Activated CD8-positive, alpha-beta memory T cell treated with anti-CD3 and anti-CD28 coated beads for 24 hours (primary cell): ENCODE measurements at places on chromosomes 7 and 10.

DNA sequence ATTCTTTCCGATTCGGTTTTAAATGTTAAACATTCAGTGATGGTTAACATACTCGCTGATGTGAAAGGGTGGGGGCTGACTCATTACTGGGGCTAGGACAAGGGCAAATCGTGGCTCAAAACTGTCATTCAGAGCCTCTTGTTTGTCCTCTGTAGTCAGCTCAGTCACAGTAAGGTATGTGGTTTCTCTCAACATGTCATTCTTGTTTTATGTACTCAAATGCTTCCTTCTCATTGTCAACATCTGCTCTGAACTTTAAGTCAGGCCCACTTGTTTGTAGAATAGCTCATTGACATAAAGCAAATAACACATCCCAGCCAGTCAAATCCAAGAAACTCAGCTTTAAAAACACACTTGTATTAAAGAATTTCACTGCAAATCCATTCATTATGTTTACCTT lies 7.3 kb downstream of the SLC16A9 start:
- DNase-seq, result no peak

DNA sequence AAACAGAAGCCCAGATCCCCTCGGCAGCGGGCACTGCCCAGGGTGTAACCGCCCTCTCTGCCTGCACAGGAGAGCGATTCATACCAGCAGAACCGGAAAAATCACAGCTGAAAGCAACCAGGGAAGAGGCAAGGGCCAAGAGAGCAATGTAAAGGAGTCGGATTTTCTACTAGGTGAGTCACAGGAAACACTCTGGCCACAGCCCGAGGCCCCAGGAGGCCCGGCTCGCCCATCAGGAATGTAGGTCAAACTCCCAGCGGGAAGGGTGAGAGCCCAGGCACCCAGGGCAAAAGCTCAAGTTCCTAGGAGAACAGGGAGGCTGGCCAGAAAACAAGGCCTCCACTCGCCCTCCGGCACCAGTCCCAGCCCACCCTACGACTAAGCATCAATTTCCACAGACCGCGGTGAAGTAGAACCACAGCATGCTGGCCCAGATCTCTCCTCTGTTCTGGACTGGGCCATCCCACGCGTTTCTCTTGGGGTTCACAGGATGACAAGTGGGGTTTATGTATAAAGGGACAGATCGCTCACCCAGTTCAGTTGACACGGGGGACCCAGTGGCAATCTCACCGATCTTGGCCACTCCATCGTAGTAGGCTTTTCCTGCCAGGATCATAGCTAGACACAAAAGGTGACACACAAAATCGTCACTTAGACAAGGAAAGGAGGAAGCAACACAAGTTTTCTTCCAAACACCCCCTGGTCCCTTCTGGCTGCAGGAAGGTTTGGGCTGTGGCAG lies 46.2 kb downstream of the BAIAP2L1 start:
- no peak for DNase-seq

DNA sequence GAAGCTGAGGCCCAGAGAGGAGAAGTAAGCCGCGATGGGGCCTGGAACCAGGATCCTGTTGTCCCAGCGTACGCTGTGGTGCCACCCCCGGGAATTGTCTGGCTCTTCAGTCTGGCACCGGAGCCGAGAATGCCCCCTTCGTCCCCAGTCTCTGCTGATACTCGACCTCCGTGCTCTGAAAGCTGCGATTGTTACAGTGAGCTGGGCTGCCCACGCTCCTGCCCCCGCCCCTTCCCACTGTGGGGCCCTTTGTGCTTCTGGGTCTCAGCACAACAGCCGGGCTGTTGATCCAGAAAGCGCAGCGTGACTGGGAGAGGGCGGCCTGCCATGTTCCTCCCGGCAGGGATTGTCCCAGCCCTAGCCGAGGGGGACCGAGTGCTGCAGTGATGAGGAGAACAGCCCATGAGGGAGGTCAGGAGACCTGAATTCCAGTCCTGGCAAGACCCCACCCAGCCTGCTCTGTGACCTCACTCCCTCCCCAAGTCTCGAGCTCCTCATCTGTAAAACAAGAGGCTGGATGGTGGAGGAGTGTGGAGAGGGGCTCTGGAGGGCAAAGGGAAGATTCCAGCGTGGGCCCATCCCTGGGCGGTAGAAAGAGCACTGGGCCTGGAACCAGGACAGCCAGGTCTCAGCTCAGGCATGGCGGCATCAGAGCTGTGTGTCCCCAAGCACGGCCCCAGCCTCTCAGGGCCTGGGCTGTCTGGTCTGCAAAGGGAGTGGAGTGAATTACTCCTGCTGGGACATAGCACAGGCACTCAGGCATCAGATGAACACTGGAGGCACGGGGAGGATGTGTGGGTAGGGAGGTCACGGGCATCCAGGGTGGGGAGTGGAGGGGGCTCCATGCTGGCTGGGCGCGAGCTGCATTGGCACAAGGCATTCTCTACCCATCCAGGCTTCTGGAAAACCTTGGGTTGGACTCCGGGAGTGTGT lies 43.6 kb downstream of the TSPAN15 start:
- no peak for DNase-seq

GRCh38 chr10:119406601-119407253 lies 135.8 kb downstream of the RGS10 start:
- no peak for DNase-seq

- peak; percentile 85 for DNase-seq
Measured at GRCh38 chr10:80468002-80468401, 13.9 kb downstream of the TSPAN14 start.
